ENCODE measurements at places on chromosomes 5 and 9.

GRCh38 chr9:127345566-127345965 lies 51.4 kb upstream of the SLC2A8 start:
- DNase-seq, result no peak

DNA sequence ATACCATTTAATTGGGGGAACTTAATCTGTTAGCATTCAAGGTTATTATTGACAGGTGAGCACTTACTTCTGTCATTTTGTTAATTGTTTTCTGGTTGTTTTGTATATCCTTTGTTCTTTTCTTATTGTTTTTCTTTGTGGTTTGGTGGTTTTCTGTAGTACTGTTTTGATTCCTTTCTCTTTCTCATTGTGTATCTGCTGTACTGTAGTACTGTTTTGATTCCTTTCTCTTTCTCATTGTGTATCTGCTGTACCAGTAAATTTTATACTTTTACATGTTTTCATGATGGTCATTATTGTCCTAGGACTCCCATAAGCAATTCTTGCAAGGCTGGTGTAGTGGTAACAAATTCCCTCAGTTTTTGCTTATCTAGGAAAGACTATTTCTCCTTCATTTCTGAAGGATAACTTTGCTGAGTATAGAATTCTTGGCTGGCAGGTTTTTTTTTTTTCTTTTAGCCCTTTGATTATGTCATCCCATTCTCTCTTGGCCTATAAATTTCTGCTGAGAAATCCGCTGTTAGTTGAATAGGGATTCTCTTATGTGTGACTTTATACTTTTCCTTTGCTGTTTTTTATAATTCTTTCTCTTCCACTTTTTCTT lies 24.1 kb upstream of the CACNA1B start:
- no peak for DNase-seq

DNA sequence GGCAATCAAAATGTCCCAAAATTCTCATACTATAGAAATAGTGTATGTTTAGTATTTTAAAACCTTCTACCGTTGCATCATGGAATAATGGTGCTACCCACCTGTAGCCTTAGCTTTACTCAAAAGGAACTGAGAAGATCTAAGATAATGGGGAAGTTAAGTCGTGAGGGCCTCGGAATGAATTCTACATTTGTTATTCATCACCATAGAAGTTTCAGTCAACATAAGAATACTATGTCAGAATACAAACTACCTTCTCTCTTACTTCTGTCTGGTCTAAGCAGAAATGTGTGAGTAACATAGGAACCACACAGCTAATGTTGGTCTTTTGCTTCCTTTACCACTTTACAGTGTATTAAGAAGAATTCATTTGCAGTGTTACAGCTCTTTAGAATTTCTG lies 43.2 kb downstream of the RFK start:
- no peak for DNase-seq

DNA sequence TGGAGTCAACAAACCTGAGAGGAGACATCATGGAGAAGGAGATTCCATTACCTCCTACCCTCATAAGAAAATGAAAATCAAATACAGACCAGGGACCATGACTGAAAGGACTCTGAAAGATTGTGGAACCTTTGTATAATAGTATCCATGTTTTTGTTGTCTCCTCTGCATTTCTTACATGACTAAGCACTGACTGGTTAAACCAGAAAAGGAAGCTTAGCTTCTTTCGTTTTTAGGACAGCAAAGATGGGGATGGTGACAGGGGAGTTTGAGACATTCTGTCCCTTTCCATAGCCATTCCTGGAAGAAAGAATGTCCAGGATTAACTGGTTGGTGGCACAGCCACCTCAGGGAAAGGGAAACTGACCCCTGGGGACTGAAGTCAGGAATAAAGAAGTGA lies 22.2 kb downstream of the ITGA1 start:
- DNase-seq, result no peak

DNA sequence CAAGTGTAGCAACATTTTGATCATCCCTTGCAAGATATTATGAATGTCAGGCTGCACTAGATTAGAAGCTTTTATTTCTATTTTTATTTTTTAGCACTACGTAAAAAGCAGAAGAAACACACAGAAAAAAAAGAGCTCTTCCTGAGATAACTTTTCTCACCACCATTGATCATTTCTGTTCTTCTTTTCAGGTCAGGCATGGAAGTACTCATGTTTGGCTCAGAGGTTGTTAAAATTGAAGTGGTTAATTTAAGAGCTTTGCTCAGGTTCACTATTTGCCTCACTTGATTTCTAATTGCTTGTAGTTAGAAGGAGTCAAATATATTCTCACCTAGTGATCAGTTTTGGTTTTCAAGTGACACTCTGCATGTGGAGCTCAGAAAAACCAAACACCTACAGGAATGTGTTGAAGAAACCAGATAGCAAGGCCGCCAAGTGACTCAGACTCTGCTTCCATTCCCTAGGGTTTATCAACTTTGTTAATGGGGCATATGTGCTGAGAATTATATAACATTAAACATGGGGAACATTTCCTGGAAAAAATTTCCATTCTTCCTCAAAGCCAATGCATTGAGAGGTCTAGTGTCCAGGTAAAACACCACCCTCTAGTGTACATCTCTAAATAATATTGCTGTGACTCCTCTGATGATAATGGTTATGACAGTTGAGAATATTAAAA lies 679.8 kb downstream of the CETN3 start:
- no peak for DNase-seq

GRCh38 chr9:650362-650761 lies 191.1 kb upstream of the DMRT1 start:
- DNase-seq, result no peak

- DNase-seq, result no peak
Measured at GRCh38 chr5:68464424-68464823, 248.9 kb downstream of the PIK3R1 start.

Measured in central memory CD8-positive, alpha-beta T cell (primary cell).